Hindlimb muscle (tissue), 1 donor: ENCODE measurements at places on chromosomes 16 and 17.

DNA sequence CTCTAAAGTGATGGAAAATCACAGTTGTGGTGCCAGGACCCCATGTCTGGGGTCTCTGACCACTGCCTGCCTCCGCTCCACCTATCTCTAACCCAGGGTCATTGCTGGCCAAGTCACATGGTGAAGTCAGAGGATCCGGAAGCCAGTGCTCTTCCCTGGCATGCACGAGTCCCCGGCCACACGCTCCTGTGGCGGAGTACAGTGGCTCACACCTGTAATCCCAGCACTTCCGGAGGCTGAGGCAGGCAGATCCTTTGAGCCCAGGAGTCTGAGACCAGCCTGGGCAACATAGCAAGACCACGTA, 21.5 kb upstream of the RBFOX3 start:
- DNase-seq = no peak

DNA sequence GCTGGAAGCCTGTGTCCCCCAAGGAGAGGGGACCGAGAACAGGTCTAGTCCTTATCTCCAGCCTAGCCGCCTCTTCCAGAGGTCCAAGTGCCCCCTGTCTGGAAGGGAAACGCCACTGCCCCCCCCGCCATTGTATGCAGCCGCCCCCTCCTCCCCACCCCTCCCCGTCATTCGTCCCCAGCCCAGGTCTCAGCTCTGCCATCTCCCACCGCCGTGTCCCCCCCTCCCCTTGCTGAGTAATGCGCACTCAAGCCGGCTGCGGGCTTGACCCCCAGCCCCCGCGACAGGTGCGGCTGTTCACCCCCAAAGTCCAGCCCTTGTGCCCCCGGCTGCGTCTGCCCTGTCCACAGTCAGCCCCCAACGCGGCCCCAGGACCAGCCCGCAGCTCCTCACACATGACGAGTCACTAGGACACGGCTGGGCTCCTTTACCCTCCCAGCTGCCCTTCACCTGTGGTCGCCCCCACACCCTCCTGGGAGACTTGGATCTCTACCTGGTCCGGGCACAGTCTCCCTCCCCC, 622 bp downstream of the GPRC5B start:
- no peak for DNase-seq

DNA sequence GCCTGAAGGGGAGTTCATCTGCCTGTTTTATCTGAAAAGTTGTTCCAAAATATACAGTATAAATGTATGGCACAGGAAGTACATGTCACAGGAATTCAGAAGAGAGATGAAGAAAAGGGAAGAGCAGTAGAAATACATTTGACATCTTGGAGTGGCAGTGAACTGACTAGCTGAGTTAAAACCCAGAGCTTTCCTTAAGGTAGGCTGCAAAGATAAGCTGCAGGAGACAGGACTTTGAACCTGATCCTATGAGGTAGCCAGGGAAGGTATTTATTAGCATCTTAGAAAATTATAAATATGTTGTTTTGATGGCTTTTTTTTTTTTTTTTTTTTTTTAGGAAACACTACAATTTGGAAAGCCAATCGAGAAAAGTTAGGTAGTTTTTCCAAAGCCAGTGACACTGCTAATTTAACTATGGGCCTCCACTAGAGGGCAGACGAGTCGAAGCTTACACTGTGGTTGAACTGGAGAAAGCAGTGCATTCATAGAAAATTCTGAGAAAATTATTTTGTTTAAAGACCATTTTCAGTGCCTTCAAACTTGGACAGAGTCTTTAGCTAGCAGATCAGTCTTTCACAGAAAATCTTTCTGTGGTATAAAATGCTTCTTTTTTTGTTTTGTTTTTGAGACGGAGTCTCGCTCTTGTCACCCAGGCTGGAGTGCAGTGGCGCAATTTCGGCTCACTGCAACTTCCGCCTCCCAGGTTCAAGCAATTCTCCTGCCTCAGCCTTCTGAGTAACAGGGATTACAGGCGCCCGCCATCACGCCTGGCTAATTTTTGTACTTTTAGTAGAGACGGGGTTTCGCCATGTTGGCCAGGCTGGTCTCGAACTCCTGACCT, 122.3 kb downstream of the SSH2 start:
- DNase-seq = peak; percentile 69

- no peak for DNase-seq
Measured at GRCh38 chr16:66375451-66375850, 9.0 kb downstream of the CDH5 start.

DNA sequence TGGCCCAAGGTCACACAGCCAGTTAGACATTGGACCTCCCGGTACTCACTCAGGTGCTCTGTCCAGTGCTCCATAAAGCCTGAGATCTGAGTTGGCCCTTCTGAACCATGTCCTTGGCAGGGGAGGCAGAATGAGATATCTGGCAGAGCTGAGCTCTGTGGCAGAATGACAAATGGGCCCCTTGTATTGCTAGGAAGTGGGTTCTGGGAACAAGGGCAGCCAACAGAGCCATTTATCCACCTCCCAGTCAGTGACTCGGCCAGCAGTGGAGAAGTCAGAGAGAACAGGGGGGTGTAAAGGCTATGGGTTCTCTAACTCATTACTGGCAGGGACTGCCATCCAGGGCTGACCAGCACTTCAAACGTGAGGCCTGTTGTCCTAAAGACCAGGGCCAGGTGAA, 117.1 kb upstream of the NLRP1 start:
- no peak for DNase-seq

GRCh38 chr16:3443108-3444031, at the start of the genes NAA60 and ZNF597:
Gene NAA60, plus strand, starts transcription at chr16:3443680. Its CDS starts 32,548 bp downstream, at chr16:3476228.
Gene ZNF597, minus strand, starts transcription at chr16:3443504. Its CDS starts 351 bp downstream, at chr16:3443153.
- DNase-seq = peak; percentile 86

GRCh38 chr17:72432881-72433280, 312.1 kb downstream of the SOX9 start:
- DNase-seq = no peak

GRCh38 chr17:49217651-49218413, 7.3 kb downstream of the ABI3 start:
- DNase-seq = peak; percentile 37

GRCh38 chr17:15884731-15885130, 60.2 kb upstream of the ADORA2B start:
- DNase-seq = no peak

DNA sequence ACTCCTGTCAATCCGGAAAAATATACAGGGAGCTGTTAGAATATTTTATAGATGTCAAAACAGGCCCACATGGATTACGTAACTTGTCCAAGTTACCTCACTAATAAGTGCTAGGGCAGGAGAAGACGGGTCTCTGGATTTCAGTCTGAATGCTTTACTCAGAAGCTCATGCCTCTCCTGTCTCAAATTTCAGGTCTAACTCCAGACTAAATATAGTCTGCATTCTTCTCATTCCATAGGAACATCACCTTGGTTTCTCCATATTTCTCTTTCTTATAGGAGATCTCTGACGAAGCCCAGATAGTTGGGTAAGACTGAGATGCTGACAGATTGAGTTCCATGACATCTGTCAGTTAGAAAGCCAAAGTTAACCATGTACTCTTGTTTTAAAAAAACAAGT, 174.2 kb downstream of the STX8 start:
- DNase-seq = no peak

- no peak for DNase-seq
Measured at GRCh38 chr17:79981661-79982101, 54.0 kb downstream of the TBC1D16 start.

DNA sequence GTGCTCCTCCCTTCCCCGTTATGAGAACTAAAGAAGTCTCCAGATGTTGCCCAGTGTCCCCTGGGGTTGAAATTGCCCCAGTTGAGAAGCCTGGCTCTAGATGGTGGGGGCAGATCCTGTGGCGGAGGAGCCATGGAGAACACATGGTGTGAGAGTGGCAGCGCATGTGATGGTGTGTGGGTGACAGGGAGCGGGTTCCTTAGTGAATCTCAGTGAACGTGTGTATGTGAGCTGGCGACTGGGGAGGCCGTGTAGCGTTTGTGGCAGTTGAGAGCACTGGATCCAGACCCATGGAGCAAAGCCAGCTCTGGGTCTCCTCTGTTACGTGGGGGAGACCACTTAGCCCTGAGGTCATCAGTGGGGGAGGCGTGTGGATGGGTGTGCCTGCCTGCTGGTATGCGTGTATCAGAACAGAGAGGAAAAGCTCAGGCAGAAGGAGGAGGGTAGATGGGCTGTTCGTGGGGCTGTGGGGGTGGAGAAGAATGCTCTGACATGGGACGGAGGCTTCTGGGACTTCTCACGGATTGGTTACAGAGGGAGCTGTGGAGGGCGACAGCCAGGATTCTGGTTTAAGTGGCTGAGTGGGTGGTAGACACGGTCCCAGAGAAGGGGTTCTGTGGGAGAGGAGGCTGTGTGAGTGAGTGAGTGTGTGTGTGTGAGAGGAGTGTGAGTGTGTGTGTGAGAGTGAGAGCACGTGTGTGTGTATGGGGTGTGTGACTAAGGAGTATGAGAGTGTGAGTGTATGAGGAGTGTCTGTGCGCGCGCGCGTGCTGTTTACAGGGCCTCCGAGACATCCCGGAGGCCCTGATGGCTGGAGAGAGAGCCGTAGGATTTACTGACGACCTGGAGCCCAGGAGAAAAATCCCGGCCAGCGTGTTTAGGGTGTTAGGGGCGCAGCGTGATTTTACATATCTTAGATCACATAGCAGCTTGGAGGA, 193.8 kb downstream of the SNX29 start:
- no peak for DNase-seq

DNA sequence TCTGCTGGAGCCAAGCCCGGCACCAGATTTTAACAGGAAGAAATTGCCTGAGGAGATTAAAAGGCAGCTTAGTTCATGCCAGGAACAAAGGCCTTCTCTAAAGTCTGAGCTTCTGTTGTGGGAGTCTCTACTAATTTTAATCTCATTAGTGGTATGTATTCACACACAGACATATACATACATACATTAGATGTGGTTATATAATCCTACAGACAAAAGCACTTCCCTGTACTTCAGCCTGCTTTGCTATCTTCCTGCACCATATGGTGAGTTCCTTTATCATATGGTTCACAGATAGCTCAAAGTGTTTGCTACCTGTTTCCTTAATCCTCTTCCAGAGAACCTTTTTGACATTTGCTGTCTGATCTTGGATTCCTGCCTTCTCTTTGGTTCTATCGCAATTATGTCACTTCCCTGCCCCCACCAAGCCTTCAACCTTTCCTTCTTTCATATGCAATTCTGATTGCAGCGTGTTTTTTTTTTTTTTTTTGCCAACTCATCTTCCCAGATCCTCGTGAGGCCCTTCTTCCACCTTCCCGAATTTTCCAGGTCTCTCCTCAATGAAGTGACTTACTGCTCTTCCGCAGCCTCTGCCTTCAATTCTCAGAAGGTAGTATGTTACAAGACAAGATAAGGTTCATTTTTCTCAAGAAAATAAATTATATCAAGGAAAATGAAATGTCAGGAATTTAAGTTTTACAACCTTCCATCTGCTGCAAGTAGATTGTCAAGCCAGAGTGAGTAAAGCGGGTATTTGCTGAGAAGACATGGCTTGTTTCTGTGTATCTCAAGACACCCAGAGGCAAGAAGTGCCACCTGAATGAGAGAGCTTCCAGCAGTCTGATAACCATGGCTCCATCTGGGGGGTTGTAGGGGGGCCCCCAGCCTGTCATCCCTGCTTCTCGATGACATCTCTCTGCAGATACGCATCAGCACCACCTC, 120.2 kb upstream of the CACNG3 start:
- DNase-seq = no peak

- DNase-seq = no peak
Measured at GRCh38 chr16:31074814-31075183, 577 bp downstream of the ZNF646 start.

DNA sequence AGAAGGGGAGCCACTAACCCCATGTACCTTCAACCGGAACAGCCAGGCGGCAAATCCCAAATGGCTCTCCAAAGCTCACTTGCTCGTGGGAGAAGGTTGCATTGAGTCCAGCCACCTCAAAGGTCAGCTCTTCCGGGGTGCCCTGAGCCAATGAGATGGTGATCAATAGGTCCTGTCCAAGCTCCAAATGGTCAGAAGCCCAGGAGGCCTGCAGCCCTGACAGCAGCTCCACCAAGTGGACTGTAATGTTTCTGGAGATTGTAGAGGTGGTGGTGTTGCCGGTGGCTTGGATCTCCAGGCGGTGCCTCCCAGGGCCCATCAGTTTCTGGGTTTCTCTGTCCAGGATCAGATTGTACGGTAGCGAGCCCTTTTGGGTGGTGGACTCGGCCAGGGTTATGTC, 39.9 kb upstream of the BCO1 start:
- DNase-seq = no peak

- DNase-seq = no peak
Measured at GRCh38 chr17:77800816-77801215, 157.7 kb upstream of the TNRC6C start.

DNA sequence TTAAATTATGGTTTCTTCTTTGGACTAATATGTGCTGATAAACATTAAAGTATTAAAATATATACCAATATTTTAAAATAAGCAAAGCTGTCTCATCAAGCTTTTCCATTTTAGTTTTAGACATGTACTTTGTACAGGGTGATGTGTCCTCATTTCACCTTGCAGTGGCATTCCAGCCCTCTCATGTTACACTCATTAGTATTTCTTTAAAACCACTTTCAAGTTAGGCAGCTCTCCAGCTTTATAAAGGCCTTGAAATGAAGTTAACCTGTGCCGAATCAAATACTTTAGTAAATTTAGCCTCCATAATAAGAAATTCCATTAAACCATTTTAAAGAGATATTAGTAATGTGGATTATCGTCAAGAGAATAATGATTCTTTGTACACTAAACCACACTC, 107.6 kb upstream of the HLF start:
- DNase-seq = no peak

- no peak for DNase-seq
Measured at GRCh38 chr17:13626703-13627102, 25.0 kb upstream of the HS3ST3A1 start.

GRCh38 chr17:3796822-3797170, 4.2 kb downstream of the ITGAE start:
- no peak for DNase-seq

DNA sequence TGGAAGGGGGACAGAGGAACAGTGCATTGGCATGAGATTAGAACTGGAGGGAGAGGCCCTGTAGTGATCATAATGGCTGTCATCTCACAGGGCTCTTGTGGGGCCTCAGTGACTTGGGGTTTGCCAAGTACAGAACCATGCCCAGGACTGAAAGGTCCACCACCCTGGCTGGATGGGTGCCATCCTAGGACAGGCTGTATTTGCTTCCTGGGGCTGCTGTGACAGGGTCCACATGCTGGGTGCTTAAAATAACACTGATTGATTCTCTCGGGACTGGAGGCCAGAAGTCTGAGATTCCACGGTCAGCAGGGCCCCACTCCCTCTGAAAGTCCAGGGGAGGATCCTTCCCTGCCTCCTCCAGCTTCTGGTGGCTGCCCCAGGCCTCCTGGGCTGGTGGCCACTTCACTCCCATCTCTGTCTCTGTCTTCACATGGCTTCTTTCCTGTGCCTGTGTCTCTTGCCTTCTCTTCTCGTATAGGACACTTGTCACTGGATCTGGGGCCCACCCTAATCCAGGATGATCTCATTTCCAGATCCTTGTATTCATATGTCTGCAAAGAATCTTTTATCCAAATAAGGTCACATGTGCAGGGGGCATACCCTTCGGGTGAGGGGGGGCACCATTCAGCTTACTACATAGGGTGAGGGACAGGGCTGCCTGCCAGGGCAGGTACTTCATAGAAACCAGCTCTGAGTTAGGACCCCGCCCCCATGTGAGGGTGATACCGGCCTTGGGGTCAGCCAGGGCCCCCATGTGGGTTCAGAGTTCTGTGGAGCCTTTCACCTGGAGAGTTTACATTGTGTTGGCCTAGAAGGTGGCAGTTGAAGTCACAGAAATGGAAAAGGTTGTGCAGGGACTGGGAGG, 52.6 kb downstream of the USP22 start:
- DNase-seq = no peak
